Effector memory CD4-positive, alpha-beta T cell (primary cell): ENCODE measurements at places on chromosomes 3 and 15.
A peak's percentile ranks its signal among the peaks of the same experiment; 100 is the strongest.

GRCh38 chr3:105353485-105354161 lies 13.1 kb upstream of the ALCAM start:
- DNase-seq: no peak

DNA sequence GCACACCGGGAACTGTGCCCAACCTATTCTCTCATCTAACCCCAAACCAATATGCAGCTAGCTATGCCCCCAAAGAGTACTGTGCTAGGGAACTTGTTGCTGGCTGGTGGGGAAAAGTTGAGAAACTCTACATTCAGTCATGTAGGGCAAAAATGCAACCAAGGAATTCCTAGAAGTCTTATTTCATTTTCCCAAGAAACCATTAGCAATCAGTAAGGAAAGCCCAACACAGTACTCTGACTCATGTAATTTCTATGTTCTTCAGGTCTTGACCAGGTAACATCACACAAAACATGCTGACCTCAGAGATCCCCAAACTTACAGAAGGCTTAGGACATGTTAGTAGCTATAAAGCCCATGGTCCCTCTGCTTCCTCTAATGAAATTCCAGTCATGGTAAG lies 52.1 kb downstream of the TASOR start:
- no peak for DNase-seq

DNA sequence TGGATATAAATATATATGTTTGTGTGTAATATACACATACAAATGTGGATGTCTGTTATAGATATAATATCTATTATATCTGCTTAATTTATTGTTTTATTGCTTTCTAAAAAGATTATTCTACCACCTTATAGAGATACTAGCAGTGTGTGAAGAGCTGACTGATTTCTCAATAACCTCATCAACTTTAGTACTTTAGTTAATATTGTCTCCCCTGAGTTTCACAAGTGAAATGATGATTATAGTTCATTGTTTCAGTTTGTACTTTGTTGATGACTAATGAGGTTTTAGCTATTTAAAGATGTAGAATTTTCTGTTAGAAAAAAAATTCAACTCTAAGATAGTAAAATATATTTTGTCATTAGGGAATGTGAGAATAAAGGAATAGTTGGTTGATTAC lies 11.4 kb downstream of the RSRC1 start:
- DNase-seq: no peak

DNA sequence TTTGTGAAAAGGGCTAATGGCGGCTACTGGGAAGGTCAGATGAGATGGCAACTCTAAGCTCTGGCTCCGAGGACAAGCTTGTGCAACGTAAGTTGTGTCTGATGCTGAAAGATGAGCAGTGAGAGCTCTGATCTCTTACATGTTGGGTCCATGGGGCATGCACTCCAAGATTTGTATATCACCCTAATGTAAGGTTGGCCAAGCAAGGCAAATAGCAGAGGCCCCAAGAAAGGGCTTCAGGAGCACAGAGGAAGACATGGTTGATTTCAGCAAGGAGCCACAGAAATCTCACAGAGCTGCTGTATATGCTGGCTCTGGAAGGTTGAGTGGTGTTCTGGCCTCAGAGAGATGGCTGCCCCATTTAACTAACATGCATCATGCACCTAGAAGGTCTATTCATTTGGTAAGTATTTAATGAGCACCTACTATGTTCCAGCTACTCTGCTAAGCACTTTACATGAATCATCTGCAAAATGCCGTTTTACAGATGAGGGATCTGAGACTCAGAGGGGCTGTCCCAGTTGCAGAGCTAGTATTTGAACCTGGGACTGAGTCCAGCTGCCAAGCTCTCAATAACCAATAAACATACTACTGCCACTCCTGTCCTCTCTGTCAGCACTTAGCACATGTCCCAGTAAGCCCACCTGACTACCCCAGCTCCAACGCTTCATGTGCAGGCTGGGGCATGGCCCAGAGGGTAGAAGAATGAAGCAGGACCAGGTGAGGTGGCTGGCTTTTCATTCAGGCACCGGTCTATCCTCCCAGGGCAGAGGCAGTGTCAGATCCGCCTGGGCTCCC lies 27.8 kb upstream of the ATP2B2 start:
- no peak for DNase-seq

DNA sequence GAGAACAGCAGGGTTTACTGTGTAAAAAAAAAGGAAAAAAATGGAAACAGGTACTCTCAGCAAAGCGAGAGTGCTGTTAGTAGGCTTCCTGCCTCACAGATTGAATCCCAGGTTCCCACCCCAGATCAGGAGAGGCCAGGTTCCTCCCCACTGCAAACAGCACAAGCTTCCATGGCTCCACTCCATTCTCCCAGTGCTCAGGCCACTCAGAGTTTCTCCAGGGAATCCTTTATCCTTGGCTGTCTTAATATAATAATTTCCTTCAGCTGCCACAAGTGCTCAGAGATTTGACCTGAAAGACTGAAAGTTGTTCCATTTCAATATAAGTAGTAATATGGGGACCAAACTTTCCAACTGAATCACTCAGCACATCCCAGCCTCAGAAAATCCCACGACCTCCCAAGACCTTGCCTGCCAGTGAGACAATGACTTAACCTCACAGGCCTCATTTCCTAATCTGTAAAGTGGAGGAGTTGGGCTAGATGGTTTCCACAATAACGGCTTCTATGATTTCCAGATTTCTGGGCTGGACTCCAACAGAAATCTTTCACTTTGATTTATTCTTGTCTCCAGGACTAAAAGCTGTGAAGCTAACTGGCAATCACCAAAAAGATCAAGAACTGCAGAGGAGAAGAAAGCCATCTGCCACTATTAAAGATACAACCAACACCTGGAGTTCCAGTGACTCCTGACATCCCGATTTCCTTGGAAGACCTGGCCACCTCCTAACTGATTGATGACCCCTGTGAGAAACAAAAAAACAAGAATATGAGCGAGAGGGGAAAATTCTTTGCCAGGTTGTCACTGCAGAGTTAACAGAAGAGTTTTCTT lies 289.5 kb downstream of the NEK10 start:
- DNase-seq: no peak

GRCh38 chr15:63166219-63166618 lies 8.9 kb upstream of the RPS27L start:
- no peak for DNase-seq

DNA sequence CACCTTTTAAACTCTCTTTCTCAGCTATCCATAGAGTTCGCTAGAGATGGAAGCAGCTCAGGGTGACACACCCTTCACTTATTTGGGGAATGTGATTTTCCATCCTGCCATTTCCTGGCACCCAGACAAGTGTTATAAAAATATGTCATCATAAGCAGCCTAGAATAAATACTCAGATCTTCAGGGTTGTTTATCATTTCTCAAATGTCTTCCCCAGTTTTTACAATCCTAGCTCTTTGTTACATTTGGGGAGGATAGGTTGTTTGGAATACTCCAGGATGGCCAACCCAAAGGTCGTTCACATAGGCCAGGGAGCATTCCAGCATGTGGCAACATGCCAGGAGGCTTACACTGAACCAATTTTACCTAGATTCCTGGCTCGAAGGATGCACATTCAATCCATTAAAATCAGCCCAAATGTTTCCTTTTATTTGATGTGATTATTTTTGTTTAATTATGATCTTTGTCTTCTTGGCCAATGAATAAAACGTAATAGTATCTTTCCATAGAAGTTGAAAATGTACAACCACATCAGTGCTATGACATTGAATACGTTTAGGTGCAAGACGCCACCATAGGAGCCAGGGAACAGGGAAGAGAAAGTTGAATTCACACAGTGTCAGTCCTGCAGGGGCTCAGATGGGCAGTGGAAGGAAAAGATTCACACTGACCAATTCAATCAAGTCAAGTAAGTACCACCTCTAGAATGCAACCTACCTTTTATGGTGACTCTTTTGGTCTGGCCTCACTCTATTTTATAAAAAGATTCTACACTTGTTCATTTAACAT lies 537.7 kb upstream of the MDFIC2 start:
- no peak for DNase-seq

GRCh38 chr3:72272356-72272755 lies 487.4 kb upstream of the PROK2 start:
- no peak for DNase-seq

- DNase-seq: no peak
These were observed 74.4 kb downstream of the MOBP start for GRCh38 chr3:39541917-39542329.

DNA sequence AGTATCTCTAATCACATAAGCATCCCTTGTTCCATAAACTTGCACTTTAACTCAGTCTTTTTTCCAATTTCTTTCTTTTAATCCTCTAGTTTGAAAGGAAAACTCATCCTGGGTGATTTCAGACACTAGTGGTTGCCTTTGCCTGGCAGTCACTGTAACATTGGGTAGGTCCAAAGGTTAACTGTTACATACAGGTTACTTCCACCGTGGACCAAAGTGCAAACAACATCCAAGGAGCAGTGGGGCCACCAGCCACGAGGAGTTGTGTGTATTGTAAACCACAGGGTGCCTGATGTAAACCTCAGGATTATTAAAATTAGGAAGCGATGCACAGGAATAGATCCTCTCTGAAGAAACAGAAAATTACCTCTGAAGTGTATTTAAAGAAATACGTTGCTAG lies 75.0 kb downstream of the HCN4 start:
- no peak for DNase-seq

DNA sequence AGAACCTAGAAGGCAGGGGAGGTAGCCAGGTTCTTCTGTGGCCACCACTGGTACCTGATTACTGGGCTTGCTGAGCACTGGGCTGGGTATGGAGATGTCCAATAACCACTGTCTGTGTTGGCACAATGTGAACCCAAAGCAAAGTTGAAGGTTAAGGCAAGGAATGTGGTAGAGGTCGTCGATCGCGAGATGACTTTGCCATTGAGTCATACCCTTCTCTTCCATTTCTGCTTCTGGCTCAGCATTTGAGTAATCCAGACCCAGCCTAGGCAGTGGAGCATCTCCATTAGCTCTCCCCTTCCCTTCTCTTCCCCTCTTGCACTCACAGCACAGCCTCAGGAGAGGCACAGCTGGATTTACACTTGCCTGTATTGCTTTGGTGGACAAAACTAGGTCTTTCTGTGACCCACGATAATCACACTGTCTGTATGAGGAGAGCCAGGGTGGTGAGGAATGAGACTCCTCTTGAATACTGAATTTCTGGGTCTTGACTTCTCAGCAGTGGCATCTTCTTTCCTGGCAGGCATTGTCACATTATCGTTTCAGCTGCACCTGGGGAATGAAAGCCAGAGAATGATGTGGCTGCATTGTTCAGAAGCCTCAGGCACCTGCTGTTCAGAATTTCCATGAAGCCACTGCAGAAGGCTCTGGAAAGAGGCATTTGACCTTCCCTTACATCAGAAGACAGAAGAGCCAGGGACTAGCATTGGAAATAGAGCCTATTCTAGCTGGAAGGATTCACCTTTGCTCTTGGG lies 272.6 kb downstream of the PDCD6IP start:
- DNase-seq: no peak

GRCh38 chr3:128709506-128710210 lies 16.3 kb upstream of the RAB7A start:
- no peak for DNase-seq

GRCh38 chr15:58748852-58749531 lies 515 bp downstream of the ADAM10 start:
- peak; percentile 19 for DNase-seq

- DNase-seq: no peak
These were observed 11.4 kb downstream of the LHFPL4 start for GRCh38 chr3:9542182-9542581.

DNA sequence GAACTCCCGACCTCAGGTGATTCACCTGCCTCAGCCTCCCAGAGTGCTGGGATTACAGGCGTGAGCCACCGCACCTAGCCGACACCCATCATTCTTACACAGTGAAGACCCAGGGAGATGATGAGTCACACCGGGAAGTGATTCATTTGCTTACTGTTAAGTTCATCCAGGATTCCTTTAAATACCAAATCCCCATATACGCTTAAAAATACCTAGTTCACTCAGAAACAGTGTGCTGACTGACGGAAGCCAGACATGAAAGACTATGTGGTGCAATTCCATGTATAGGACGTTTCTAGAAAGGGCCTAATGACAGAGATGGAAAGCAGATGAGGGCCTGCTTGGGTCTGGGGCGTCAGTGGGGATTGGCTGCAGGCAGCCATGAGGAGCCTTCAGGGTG lies 75.2 kb downstream of the APBA2 start:
- DNase-seq: no peak

GRCh38 chr3:45507820-45508317 lies 86.7 kb upstream of the LIMD1 start:
- DNase-seq: no peak

DNA sequence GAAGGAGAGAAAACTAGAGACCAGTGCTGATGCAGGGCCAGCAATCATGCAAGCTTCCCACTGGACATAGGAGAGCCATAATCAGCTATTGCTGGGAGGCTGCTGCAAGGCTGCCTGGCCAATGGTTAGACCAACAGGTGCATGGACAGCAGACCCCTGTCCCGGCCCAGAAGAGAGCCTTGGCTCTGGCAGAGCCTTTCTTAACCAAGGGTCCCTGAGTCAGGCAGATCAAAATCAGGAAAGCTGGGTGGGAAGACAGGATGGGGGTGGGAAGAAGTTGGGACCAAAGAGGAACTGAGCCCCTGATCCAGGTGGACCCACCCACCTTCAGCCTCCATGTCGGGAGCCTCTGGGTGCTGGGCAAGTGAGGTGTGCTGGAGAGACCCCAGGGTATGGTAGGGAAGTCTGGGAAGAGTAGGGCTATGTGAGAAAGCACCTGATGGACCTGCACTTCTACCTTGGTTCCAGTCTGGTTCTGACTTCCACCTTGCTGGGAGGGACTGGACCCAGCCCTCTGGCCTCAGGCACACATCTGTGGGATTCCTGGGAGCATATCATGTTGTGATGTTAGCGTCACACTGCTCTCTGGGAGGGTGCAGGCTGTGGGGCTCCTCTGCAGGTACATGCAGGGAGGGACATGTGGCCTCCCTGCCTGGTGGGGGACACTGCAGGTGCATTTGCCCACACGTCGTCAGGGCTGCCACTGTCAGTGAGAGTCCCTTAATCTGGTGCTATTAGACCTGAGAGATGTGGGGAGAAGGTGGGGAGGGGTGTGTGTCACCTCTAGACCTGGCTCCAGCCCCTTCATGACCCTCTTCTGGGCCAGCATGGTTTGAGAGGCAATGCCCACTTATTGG lies 24.7 kb downstream of the KY start:
- no peak for DNase-seq

DNA sequence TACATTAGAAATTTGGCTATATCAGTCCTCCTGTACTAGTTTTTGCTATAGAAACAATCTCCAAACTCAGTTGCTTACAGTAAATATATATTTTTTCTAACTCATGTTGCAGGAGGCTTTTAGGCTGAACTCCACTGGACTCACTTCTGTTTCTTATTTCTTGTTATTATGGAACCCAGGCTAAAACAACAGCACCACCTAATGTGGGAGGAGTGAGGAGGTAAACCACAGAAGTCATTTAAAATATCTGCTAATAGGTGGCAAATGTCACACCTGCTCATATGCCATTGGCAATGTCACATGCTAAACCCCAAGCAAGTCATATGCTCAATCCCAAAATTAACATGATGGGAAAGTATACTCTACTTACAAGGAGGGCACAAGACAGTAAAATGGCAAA lies 462.2 kb downstream of the PLOD2 start:
- DNase-seq: no peak

- DNase-seq: no peak
These were observed 60.5 kb downstream of the LMCD1 start for GRCh38 chr3:8562081-8562595.
